ENCODE measurements at places on chromosomes 4 and X.

- DNase-seq, result peak; percentile 25
These were observed 689 bp upstream of the OGT start for GRCh38 chrX:71532078-71532752.

DNA sequence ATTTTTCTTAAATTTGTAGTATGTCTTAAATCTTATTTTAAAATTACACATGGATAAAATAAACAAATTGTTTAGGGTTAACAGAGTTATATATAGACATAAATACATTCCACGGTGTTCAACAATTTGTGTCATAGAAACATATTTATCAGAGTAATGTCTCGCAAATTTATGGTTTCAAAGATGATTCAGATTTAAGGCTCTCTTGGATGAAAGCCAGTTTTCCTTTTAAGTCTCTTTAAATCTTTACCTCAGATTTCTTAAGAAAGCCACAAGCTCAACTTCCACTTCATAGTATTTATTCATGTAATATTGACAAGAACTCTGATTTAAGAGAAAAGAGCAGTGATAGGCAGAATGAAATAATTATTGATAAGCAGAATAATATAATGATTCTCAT, 1254.8 kb upstream of the ADGRL3 start:
- DNase-seq, result no peak

GRCh38 chrX:31228909-31229308, 157.1 kb upstream of the FTHL17 start:
- no peak for DNase-seq

GRCh38 chrX:104195489-104196084, 29.3 kb downstream of the FAM199X start:
- no peak for DNase-seq

DNA sequence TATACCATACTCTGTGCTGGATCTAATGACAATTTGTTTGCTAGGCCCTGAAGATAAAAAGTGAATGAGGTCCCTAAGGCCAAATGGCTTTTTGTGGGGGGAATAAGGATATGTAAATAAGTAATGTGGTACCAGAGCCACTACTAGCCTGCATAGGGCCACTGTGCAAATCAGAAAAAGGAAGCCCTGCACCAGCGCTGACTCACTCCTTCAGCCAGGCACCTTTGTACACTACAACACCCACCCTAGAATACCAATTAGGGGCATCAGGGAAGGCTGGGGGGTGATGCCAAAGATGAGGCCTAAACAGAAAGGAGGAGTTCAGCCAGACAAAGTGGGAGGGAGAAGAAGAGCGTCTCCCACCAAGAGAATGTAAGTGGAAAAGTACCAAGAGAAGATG, 122.2 kb downstream of the CAMK2D start:
- no peak for DNase-seq

DNA sequence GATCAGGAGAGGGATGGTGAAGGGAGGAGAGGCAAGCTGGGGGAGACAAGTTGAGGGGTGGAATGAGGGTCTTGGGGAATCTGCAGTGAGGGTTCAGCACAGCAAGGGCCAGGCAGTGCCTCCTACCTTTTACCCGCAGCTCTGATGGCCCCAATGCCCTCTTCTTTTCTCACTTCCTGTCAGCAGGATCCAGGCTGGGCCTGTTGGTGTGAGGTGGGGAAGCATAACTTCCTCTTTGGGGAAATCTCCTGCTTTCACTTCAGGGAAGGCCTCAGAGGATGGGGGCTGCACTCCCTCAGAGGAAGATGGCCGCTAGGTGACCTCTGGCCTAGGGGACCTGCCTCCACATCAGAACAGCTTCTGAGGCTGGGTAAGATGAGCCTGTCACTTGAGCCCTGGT, 36.5 kb downstream of the EFNB1 start:
- no peak for DNase-seq

GRCh38 chrX:39335513-39336235, 534.4 kb downstream of the MID1IP1 start:
- DNase-seq, result no peak

DNA sequence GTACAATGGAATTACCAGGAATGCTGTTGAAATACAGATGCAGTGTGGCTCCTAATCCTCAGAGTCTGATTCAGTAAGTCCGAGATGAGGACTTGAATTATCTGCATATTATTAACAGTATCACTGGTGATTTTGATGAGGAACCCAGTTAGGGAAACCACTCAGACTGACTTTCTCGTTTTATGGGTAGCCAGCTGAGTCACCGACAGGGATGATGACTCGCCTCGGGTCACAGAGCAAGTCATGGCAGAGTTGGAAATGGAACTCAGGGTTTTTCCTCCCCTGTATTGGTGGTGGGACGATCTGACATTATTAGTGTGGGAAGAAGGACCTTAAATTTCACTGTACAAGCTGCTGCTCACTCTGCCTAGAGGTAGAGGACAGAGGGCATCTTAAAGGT, 51.3 kb downstream of the RTL9 start:
- no peak for DNase-seq

DNA sequence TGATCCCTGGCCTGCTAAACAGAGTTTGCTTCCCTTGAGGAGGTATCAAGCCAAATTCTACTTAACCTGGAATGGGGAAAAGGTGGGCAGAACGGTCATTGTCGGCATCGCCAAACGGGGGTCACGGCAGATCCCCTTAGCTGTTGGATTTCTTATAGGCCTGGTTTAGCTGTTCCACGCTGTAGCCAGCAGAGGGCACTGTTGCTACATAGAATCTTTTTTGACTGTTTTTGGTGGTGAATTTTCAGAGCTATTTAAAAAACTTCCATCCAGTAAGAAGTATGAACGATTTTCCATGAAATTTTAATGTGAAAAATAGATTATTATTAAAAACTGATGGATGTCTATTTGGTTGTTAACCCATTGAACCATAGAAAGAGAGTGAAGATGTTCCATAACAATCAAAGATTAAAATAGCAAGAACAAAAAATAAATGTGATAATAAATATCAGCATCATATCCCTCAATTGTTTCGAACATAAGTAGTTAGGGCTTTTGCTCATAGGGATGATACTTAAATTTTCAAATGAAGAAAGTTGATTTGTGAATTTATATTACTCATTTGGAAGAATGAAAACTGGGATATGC, 56.6 kb downstream of the LINC00632 start:
- no peak for DNase-seq

- no peak for DNase-seq
These were observed 5.7 kb downstream of the EFNB1 start for GRCh38 chrX:68834371-68835103.

- DNase-seq, result no peak
These were observed 57.3 kb downstream of the CYTL1 start for GRCh38 chr4:4961936-4962335.

DNA sequence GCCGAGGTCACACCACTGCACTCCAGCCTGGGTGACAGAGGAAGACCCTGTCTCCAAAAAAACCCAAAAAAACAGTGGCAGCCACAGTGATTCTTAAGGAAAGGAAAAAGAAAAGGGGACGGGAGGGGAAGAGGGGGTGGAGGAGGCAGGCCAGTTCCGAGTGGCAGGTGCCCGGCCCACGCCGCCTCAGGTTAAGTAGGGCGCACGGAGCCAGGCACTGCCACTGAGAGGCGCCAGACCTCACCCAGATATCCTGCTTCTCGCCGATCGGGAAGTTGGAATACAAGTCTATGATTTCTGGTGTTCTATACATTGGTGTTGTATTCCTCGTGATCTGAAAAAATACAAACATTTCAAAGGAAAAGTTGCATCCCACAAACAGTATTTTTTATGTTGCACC, 35.9 kb downstream of the GAK start:
- no peak for DNase-seq

- DNase-seq, result no peak
These were observed 292.8 kb upstream of the BOD1L1 start for GRCh38 chr4:13920111-13920875.

DNA sequence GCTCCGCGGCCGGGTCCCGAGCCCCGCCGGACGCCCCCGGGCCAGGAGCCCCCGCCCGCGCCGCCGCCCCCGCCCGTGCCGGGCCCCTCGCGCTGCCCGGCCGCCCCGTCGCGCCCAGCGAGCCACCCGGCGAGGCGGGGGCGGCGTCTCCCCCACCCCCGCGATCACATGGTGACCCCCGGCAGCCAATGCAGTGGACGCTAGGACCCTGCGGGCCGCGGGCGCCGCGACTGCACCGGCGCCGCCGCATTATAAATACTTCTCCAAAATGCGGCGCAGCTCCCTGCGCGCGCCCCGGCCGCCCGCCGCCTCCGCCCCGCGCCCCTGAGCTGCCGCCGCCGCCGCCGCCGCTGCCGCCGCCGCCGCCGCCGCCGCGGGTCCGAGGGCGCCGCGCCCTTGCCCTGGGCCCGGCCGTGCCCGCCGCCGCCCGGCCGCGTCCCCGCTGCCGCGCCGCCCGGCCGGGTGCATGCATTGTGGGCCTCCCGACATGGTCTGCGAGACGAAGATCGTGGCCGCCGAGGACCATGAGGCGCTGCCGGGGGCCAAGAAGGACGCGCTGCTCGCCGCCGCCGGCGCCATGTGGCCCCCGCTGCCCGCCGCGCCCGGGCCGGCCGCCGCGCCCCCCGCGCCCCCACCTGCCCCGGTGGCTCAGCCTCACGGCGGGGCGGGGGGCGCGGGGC, at the start of gene NAT8L:
Gene NAT8L (plus strand): TSS at position 282 of the 680 bp plus-strand sequence. CDS start 185 bp downstream, at position 467.
- DNase-seq, result no peak
